ENCODE measurements at places on chromosomes 7 and 10. TPM values are rescaled to one million over a fixed set of nuclear protein-coding genes. Genes with fewer than 3 reads are reported as not detected.

GRCh38 chr10:72056113-72056512 is 32.2 kb downstream of the SPOCK2 start:
- H3K27ac ChIP-seq: no peak overlapping the region
- DNase-seq: no peak
- H3K4me1 ChIP-seq: peaks cover 5% of the 10 kb centered on the region
- no peak overlapping the region for H3K4me3 ChIP-seq

GRCh38 chr7:149882248-149883047 is 8.7 kb downstream of the ATP6V0E2 start:
- H3K36me3 ChIP-seq: peaks cover 10% of the 10 kb centered on the region
- H3K27ac ChIP-seq: no peak overlapping the region
- no peaks in the 10 kb centered on the region for H3K27me3 ChIP-seq
- peaks cover 15% of the 10 kb centered on the region for H3K4me1 ChIP-seq

GRCh38 chr7:12771378-12771877 is 84.0 kb downstream of the ARL4A start:
- H3K4me3 ChIP-seq: no peak overlapping the region
- H3K4me1 ChIP-seq: no peaks in the 10 kb centered on the region
- no peaks in the 10 kb centered on the region for H3K36me3 ChIP-seq
- no peak overlapping the region for H3K27ac ChIP-seq
- no peak for DNase-seq

DNA sequence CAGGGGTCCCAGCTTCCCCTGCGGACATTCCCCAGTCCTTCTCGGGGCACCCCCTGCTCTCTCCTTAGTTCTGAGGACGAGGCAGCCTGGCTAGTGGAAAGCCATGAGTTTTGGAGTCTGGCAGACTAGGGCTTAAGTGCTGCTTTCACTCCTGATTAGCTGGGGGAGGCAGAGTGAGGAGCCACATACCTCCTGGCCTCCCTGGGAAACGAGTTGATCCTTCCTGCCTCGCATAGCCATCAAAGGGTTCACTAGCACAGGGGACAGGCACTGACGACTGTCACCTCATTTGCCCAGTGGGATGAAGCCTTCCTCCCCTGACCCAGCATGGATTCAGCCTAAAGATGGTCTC is 402.5 kb downstream of the RPS24 start:
- H3K36me3 ChIP-seq: no peaks in the 10 kb centered on the region
- peaks cover 2% of the 10 kb centered on the region for H3K27me3 ChIP-seq
- DNase-seq: no peak
- H3K4me1 ChIP-seq: no peaks in the 10 kb centered on the region
- H3K4me3 ChIP-seq: no peak overlapping the region
- H3K27ac ChIP-seq: no peak overlapping the region

The NRCAM gene
- total RNA-seq: 0.21 TPM

- H3K36me3 ChIP-seq: peaks cover 4% of the 10 kb centered on the region
- H3K4me1 ChIP-seq: peaks cover 30% of the 10 kb centered on the region
- H3K27ac ChIP-seq: no peak overlapping the region
- DNase-seq: no peak
Observed at GRCh38 chr10:35498693-35499092, 106.4 kb upstream of the GJD4 start.

- no peaks in the 10 kb centered on the region for H3K36me3 ChIP-seq
- no peak overlapping the region for H3K4me3 ChIP-seq
- no peaks in the 10 kb centered on the region for H3K4me1 ChIP-seq
- no peaks in the 10 kb centered on the region for H3K27me3 ChIP-seq
- H3K27ac ChIP-seq: no peak overlapping the region
Observed at GRCh38 chr10:57145548-57145947, 784.5 kb upstream of the ZWINT start.

The NANOS1 gene
- 1.0 TPM for total RNA-seq

The YKT6 gene
- total RNA-seq: 91.8 TPM

GRCh38 chr10:102119417-102120141 is 589 bp downstream of the LDB1 start:
- peak overlapping the region; percentile 88 for H3K4me3 ChIP-seq
- H3K27me3 ChIP-seq: no peaks in the 10 kb centered on the region
- no peaks in the 10 kb centered on the region for H3K36me3 ChIP-seq
- DNase-seq: no peak
- peaks cover 59% of the 10 kb centered on the region for H3K4me1 ChIP-seq
- H3K27ac ChIP-seq: peak overlapping the region; percentile 90

DNA sequence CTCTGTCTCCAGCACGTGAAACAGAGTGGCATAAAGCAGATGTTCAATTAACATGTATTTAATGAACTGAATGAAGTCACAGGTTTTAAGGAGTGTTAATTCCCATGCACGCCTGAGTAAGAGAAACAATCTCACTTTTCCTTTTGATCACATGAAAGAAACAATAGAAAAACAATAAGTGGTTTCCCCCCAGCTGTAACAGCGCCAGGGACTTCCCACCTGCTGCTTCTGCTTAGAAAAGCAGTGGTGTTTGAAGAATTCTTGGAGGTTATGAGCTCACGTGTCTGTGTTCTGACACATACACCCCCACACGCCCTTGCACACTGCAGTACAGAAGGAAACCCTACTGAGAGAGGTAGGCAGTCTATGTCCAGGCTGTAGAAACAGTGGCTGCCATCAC is 51.3 kb upstream of the FRMD4A start:
- no peaks in the 10 kb centered on the region for H3K36me3 ChIP-seq
- peaks cover 24% of the 10 kb centered on the region for H3K27me3 ChIP-seq
- no peak overlapping the region for H3K27ac ChIP-seq
- peak; percentile 21 for DNase-seq

- no peak overlapping the region for H3K4me3 ChIP-seq
- DNase-seq: no peak
- no peak overlapping the region for H3K27ac ChIP-seq
- peaks cover 4% of the 10 kb centered on the region for H3K4me1 ChIP-seq
- H3K36me3 ChIP-seq: no peaks in the 10 kb centered on the region
Observed at GRCh38 chr7:152709287-152710152, 33.6 kb upstream of the XRCC2 start.

The SSC4D gene
- total RNA-seq: 0.73 TPM

DNA sequence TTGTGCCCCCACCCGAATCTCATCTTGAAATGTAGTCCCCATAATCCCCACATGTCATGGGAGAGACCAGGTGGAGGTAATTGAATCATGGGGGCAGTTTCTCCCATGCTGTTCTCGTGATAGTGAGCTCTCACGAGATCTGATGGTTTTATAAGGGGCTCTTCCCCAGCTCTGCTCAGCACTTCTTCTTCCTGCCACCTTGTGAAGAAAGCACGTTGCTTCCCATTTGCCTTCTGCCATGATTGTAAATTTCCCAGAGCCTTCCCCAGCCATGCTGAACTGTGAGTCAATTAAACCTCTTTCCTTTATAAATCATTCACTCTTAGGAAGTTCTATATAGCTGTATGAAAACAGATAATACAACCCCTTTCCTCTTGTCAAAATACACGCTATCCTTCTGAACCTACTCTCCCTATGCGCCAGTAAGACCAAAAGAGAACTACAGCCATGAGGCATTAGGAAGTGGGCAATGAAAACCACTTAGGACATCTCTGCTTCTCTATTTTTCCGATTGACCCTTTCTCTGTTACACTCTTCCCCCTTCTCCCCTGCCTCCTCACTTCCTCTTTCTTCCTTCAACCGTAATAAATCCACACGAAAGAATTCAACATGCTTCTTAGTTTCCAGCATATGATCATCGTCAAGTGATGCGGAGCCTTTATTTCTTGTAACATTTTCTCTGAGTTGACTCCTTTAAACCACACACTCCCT is 101.2 kb upstream of the WDR11 start:
- no peak overlapping the region for H3K27ac ChIP-seq
- no peaks in the 10 kb centered on the region for H3K36me3 ChIP-seq
- no peak for DNase-seq
- H3K4me1 ChIP-seq: no peaks in the 10 kb centered on the region

All from activated T-helper 1 cell treated with anti-CD3 and anti-CD28 coated beads, Interleukin-12 subunit alpha, Interleukin-12 subunit beta, Interleukin-2, Interleukin-4 antibody, amounts not matched to agents 30 ng/mL and 10 ng/mL and 1 ng/mL, durations not matched to agents 14 hours and 24 hours and 36 hours (primary cell).